Stimulated activated CD4-positive, alpha-beta T cell treated with anti-CD3 and anti-CD28 coated beads, Interleukin-4, amount 100 ng/mL, for 24 hours (primary cell): ENCODE measurements at places on chromosomes 3 and 15.
A peak's percentile ranks its signal among the peaks of the same experiment; 100 is the strongest.

- no peak for DNase-seq
Measured at GRCh38 chr3:139463466-139463865, 12.8 kb downstream of the RBP2 start.

- no peak for DNase-seq
Measured at GRCh38 chr15:33159726-33160453, 34.6 kb downstream of the FMN1 start.

GRCh38 chr15:73928241-73928579, 1.9 kb downstream of the LOXL1 start:
- DNase-seq, result no peak

GRCh38 chr3:68207327-68207726, 552.9 kb upstream of the SUCLG2 start:
- no peak for DNase-seq

DNA sequence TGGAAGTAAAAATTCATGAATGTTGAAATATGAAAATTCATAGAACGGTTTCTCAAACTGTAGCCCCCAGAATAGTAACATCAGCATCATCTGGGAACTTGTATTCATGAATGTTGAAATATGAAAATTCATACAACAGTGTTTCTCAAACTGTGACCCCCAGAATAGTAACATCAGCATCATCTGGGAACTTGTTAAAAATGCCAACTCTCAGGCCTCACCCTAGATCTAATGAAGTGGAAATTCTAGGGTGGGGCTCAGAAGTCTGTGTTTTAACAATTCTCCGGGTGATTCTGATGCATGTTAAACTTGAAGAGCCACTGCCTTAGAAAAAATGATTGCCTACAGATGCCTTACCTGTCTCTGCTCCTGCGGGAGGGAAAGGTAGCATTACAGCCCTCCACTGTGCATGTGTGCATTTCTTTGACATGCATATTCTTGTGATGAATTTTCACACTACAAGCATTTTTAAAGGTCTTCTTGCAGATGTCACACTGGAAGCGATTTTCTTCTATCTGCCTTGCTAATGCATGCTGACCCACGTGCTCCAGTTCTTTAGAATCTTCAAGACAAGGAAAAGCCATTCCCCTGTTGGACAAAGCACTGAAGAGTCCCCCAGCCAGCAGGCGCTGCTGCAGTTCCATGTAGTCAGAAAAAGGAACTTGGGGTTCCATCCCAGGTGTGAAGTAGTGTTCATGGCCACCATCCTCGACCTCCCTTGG, 21.7 kb downstream of the BNC1 start:
- DNase-seq, result no peak

DNA sequence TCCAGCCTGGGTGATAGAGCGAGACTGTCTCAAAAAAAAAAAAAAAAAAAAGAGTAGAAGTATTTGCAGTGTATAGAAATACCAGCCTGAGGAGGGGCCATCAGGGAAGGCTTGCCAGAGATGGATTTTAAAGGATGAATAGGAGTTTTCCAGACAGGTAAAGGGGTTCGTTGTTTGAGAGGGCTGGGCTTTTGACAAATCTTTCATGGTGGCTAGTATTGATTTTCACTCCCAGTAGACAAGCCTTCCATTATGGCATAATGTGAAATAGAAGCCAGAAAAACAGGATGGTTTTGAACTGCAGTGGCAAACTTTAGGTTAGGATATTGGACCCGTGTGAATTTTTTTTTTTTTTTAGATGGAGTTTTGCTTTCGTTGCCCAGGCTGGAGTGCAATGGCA, 3.6 kb downstream of the PTPN23 start:
- DNase-seq, result no peak

- DNase-seq, result no peak
Measured at GRCh38 chr3:71172951-71173350, 410.6 kb downstream of the FOXP1 start.

DNA sequence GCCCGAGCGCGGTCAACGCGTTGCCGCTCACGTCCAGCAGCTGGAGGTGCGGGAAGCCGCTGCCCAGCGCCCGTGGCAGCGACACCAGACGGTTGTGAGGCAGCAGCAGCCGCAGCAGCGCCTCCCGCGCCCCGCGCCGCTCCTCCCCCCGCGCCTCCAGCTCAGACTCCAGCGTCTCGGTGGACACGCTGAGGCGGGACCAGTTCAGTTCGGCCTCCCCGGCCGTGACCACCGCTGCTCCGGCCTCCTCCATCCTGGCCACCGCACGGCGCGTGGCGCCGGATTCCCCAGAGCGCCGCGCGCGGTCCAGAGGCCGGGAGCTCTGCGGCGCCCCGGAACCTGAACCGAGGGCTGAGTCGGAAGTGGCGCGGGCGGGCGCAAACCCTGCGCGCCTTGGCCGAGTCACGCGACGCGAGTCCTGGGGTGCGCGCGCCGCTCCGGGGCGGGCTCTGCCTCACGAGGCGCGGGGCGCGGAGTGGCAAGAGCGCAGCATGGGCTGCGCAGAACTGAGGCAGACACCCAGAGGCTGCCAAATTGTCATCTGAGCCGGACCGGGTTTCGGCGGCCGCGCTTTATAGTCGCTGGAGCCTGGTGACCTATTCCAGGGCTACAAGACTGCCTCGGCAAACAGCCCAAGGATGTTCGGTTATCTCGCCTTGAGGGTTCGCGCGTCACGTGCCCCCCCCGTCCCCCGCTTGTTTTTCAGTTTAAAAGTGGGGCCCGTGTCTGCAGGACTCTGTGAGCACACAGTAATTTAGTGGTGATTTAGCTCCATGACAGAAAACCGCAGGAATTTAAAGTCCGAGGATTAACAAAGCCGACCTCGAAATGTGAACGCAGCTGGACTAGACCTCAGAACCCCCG, at the start of gene LRRC58:
Gene LRRC58 (minus strand): TSS at position 364 of the 864 bp plus-strand sequence. CDS start 111 bp downstream, at position 253.
- peak; percentile 89 for DNase-seq

DNA sequence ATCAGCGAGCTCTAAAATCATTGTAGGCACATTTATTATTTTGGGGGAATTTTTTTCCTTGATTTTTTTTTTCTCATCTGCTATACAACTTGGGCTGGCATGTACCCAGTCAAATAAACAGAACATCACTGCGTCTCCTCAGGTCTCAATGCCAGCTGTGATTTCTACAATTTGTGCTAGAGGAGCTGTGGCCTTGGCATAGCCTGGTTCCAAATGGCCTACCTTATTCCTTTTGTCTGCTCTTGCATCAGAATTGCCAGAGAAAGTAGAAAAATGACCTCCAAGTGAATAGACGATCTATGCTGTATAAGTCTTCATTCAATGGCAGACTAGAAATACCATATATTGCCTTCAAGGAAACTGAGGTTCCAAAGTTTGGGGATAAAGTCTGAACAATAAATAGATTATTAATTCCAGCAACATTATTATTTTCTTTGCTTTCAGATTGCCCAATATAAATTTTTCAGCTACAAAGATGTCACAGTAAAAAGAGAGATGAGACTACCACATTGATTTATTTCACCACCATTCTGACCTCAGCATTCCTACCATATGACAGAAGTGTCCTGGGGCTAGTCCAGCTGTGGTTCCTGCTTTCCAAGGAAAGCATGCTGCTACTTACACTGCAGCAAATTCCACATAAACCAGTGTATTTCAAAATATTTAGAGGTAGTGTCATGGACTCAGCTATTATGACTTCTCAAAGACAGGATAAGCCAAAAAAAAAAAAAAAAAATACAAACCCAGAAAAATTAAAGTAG, 493.9 kb upstream of the ZNF385D start:
- no peak for DNase-seq

DNA sequence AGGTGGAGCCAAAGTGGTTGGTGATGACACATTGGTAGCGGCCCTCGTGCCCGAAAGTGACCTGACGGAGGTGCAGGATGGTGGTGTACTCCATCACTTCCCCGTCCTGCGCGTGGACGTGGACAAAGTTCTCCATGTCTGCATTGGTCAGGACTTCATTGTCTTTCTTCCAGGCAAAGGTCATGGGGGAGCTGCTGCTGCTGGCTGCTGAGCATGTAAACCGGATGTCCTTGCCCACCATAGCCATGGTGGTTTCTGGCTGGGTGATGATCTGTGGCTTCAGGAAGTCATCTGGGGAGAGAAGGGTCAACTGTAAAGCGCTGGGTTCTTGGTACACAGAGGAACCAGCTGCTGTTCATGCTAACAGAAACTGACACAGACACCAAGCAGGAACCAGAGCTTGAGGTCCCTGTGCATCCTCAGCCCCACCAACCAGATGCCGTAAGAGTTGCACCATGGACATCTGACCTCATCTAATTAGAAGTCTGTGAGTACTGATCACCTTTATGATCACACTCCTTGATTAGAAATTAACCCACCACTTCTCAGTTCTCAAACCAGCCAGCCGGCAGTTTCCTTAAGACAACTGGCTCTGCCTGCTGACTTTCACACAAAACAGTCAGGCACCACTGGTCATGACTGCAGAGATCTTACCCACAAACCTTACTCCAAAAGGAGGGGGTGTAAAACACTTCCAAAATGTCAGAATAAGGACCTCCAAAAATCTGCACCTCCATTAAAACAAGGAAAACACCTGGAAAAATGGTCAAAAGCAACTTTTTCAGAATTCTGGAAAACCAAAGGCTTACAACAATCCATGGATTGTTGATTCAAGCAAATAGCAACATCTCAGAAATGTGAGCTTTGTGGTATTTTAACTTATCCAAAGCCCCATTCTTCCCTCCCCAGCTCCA, 114.6 kb downstream of the LRIG1 start:
- no peak for DNase-seq

GRCh38 chr3:53134631-53135232, 4.5 kb upstream of the RFT1 start:
- peak; percentile 65 for DNase-seq

- no peak for DNase-seq
Measured at GRCh38 chr15:63196842-63197241, 7.4 kb downstream of the RAB8B start.

- DNase-seq, result no peak
Measured at GRCh38 chr3:18264361-18264760, 160.8 kb downstream of the SATB1 start.

DNA sequence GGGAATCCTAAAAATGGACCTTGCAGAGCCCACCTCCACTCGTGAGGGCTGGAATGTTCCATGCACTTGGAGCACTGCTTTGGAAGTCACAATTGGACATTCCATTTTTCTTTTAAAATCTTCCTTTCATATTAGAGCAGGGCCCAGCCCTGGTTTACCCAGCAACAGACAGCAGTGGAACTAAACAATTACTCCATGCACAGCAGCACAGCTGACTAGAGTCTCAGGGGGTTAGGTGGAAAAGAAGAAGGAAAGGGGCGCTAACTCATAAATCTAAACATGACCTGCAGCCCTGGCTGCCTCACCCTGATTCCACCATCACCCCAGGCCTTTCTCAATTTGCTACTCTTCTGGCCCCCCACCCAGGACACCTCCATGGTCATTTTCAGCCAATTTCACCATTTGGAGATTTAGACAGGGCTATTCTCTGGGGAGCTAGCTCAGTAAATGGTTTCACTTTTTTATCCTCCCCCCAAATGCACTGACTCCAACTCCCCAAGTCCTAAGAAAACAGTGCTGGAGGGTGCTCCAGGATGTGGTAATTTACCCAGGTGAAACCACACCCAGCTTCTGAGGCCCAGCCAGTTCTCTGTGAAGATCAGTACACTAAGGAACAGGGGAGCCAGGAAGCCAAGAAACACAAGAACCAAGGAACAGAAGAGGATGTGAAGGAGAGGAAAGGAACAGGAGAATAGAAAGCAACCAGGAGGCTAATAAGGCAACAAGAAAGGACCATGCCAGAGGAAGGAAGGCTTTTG, 1.6 kb upstream of the LRRC31 start:
- no peak for DNase-seq

GRCh38 chr15:34353627-34354026, 10.5 kb downstream of the NUTM1 start:
- DNase-seq, result no peak

GRCh38 chr3:187880441-187880840, 135.2 kb upstream of the BCL6 start:
- no peak for DNase-seq

DNA sequence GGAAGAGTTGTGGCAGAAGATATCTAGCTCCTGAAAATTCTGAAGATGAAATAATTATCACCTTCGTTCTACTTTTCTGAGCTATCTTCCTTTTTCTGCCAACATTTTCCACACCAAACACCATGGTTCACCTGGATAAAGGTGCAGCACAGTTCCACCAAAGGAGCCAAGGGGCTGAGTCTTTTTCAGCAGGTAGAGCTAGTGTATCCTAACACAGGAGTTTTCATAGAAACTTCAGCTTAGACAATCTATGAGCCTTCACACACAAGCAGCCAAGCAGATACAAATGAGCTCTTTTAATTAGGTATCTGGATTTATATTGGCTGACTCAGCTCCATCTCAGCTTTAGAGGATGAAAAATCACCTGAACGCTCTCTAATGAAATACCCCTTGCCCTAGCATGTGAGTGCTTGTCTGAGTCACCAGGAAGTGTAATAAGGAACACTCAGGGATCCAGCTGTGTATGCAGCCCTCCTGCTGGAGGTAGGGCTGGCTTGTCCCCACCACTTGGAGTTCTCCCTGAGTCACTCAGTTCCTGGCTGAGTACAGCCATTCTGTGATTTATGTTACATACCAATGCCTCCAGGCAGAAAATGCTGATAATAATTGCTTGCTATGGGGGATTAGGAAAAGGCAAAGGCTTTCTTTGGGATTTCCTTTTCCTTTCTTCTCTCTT, 385.7 kb downstream of the LSAMP start:
- DNase-seq, result no peak

GRCh38 chr3:159380891-159381290, 579.0 kb downstream of the MFSD1 start:
- DNase-seq, result no peak

DNA sequence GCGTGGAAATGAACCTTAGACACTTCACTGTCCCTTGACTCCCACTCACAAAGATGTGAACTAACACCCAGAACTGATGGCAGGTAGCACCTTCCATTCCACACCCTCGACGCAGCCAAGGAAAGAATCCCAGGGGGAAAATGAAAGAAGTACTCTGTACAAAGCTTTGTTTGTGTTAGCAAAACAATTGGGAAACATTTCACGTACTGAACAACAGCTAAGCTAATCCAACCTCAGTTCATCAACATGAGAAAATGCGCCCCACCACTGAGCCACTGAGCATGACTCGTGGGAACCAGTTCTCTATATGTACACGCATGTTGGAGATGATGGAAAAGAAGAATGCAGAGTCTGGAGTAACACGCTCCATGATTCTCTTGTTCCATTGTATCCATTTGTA, 32.0 kb downstream of the CORO2B start:
- DNase-seq, result no peak

DNA sequence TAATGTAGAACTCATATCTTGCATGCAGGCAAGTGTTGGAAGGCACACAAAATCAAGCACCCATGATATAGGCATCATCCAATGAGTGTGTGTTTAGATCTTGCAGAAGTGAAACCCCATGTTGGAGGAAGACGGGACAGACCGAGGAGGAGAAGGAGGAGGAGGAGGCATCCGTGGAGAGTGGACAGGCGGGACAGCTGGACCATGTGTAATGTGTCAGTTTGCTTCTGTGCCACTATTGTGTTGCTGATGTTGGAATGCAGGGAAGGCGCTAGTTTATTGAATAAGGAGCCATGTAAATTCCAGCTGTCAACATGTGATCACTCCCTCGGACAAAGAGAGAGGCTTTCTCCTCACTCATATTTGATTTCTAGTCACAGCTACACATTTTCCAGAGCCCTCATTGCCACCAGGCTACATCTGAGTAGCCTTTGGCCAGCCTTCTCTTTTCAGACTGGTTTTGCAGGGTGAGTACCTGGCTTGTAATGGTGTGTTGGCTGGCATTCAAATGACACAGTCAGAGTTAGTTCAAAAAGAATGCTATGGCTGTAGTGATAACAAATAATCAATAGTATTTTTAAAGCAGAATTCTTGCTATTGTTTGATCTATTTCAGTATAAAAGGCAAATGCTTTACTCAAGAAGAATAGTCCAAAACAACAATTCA, 1037.6 kb upstream of the NR2F2 start:
- no peak for DNase-seq

- no peak for DNase-seq
Measured at GRCh38 chr15:100901702-100902435, 17.3 kb upstream of the LRRK1 start.

- peak; percentile 43 for DNase-seq
Measured at GRCh38 chr3:28317438-28318022, 31.0 kb upstream of the ZCWPW2 start.
